CD8-positive, alpha-beta memory T cell (primary cell): ENCODE measurements at places on chromosomes 4 and X.

DNA sequence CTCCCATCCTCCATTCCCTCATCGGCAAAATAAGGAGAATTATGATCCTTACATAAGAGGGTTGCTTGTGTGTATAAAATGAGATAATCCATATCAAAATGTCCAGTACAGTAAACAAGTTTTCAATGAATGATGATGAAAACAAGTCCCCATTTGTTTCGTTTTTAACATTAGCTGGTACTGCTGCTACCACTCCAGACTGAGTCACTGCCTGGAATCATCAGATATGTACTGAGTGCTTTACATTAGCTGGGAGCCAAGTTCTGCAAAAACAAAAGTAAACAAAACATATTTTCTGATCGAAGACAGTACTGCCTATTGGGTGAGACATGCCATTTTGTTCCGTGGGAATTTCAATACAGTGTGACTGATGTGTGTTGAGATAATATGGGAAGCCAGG is 123.2 kb upstream of the IGFBP7 start:
- H3K4me3 ChIP-seq: no peak overlapping the region
- DNase-seq: no peak
- no peaks in the 10 kb centered on the region for H3K36me3 ChIP-seq
- H3K27me3 ChIP-seq: no peaks in the 10 kb centered on the region
- H3K4me1 ChIP-seq: no peaks in the 10 kb centered on the region

DNA sequence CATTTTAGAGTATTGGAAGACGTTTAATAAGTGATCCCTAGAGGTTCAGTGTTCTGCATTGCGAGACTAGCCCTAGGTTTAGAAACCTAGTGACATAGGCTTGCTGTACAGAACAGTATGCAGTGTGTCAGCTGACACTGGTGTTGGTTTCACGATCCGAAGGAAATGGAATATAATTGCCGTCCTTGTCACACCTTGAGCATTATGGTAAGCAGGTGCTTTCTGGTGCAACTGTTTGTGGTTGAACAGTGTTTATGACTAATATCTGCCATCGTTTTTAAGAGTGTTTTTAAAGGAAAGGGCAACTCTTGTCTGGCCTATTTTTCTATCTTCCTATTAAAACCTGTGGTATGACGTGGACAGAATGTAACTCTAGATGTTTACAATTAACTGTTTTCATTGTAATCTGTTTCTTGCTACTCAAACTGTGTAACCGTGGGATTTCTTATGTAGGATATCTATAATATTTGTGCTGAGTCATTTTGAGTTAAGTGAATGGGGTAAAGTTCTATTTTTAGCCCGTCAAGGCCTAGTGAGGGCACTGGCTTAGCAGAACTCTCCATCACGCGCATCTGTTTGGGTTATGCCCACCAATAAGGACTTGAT is 53.8 kb upstream of the TBC1D14 start:
- H3K27me3 ChIP-seq: no peaks in the 10 kb centered on the region
- H3K4me1 ChIP-seq: peaks cover 3% of the 10 kb centered on the region
- peak overlapping the region; percentile 41 for H3K27ac ChIP-seq
- no peak overlapping the region for H3K4me3 ChIP-seq

GRCh38 chrX:119655125-119655524 is 37.8 kb downstream of the SEPTIN6 start:
- H3K27ac ChIP-seq: no peak overlapping the region
- peaks cover 7% of the 10 kb centered on the region for H3K4me1 ChIP-seq
- H3K27me3 ChIP-seq: no peaks in the 10 kb centered on the region

DNA sequence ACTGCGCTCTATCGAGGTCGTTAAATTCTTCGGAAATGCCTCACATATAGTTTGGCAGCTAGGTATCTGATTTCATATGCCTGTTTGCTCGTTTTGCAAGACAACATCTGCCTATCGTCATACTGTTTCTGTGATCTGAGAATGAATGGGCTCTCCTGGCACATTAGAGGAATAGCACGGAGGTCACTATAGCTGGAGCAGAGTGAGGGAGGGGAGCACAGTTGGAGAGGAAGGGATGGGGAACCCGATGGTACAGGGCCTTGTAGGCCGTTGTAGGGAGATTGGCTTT is 552 bp downstream of the IKBKG start:
- no peaks in the 10 kb centered on the region for H3K27me3 ChIP-seq
- H3K4me3 ChIP-seq: peak overlapping the region; percentile 93
- H3K27ac ChIP-seq: peak overlapping the region; percentile 88
- no peaks in the 10 kb centered on the region for H3K36me3 ChIP-seq
- no peak for DNase-seq
- H3K4me1 ChIP-seq: peaks cover 45% of the 10 kb centered on the region

- DNase-seq: no peak
- H3K36me3 ChIP-seq: no peaks in the 10 kb centered on the region
- H3K27ac ChIP-seq: no peak overlapping the region
- no peaks in the 10 kb centered on the region for H3K4me1 ChIP-seq
These were observed 508.1 kb upstream of the ARX start for GRCh38 chrX:25523574-25524540.

GRCh38 chrX:10988653-10989052 is 122.5 kb upstream of the HCCS start:
- no peak overlapping the region for H3K27ac ChIP-seq
- no peaks in the 10 kb centered on the region for H3K4me1 ChIP-seq
- no peak for DNase-seq
- H3K27me3 ChIP-seq: no peaks in the 10 kb centered on the region
- H3K4me3 ChIP-seq: no peak overlapping the region
- no peaks in the 10 kb centered on the region for H3K36me3 ChIP-seq

DNA sequence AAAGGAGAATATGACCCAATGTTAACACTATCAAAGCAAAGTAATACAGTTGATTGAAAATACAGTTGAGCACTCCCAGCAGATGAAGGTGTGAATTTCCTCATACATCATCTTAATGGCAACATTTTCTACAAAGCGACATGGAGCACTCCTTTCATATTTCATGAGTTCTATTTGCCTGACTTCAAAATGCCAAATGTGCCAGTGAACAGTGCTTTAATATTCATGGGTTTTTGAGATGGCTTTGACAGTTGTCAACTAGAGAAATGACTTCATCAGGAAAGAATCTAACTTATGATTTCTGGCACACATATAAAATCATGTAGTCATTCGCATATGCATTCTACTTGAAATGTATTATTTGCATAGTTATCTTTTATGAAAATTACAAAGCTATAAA is 222.4 kb downstream of the GALNTL6 start:
- H3K27ac ChIP-seq: no peak overlapping the region
- no peaks in the 10 kb centered on the region for H3K36me3 ChIP-seq
- H3K4me1 ChIP-seq: no peaks in the 10 kb centered on the region
- no peaks in the 10 kb centered on the region for H3K27me3 ChIP-seq
- H3K4me3 ChIP-seq: no peak overlapping the region
